ENCODE measurements at places on chromosomes 6 and 20. TPM values are rescaled to one million over a fixed set of nuclear protein-coding genes. Genes with fewer than 3 reads are reported as not detected.

GRCh38 chr20:52867305-52867704, 104.9 kb upstream of the TSHZ2 start:
- no peak for DNase-seq

GRCh38 chr20:51275826-51276225, 252.9 kb upstream of the KCNG1 start:
- DNase-seq: no peak

GRCh38 chr6:117188627-117189201, 76.6 kb upstream of the VGLL2 start:
- DNase-seq: no peak

- no peak for DNase-seq
These were observed 27.9 kb downstream of the CDC5L start for GRCh38 chr6:44415449-44415848.

The GFOD1 gene
- polyA plus RNA-seq: 18.2 TPM

The ANGPT4 gene
- polyA plus RNA-seq: 0.37 TPM

The ULBP1 gene
- 0.07 TPM for polyA plus RNA-seq

The SAMD5 gene
- 0.37 TPM for polyA plus RNA-seq

The BCL2L1 gene
- 35.2 TPM for polyA plus RNA-seq

Data from heart right ventricle (tissue), 16 donors.